ENCODE measurements at places on chromosomes 12 and 14. TPM values are rescaled to one million over a fixed set of nuclear protein-coding genes. Genes with fewer than 3 reads are reported as not detected.

The CCNT1 gene
- polyA plus RNA-seq: 29.5 TPM

The PRKCH gene
- 20.1 TPM for polyA plus RNA-seq

The SLC35F4 gene
- polyA plus RNA-seq: 3.5 TPM

The EIF2S3B gene
- 2.0 TPM for polyA plus RNA-seq

The SLCO1B1 gene
- not detected for polyA plus RNA-seq

The SERPINA12 gene
- 0.29 TPM for polyA plus RNA-seq

The PPP1R1A gene
- 47.1 TPM for polyA plus RNA-seq

The KIF5A gene
- polyA plus RNA-seq: 0.32 TPM

The PPP2R5E gene
- polyA plus RNA-seq: 39.7 TPM

The PTGDR gene
- 0.18 TPM for polyA plus RNA-seq

The AQP2 gene
- 97.4 TPM for polyA plus RNA-seq

DNA sequence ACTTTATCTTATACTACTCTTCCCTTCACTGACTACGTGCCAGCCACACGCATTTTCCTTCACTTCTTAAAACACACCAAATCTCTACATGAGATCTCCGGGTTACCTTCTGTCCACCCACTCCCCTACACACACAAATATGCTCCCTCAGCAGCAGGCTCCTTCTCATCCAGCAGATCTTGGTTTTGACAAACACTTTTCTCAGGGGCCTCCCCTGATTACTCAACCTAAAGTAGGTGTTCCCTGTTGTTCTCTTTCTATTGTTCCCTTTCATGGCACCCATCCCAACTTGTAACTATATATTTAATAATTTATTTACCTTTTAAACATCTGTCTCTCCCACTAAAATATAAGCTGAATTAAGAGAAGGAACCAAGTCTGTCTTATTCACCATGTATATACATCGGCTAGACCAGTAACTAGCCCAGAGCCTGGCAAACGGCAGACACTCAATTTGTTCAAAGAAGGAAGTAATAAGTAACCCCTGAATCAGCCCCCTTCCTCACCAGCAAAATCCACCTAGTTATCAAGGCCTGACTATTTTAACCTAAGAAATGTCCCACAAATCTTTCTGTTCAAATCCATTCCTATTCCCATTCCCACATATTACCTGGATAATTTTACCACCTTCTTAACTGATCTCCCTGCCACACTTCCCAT is 2.7 kb downstream of the C2CD5 start:
- no peak for DNase-seq

DNA sequence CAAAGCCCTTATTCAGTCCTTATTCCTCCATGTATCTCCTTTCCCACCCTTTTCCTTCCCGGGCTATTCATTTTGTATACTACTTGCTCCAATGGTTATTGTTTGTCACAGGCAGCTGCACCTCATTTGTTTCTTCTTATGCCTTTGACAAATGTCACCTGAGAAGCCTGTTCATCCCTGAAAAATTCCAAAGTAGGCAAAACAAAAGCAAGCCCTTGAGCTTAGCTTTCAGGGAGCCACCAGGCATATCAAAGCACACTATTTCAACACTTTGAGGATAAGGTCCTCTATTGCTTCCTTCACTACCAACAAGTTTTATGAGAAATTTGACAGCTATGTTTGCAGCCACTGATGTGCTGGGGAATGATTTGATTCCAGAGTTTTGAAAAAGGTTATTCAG is 738.7 kb upstream of the LMO3 start:
- DNase-seq: no peak

GRCh38 chr14:104293231-104293841 is 154.9 kb downstream of the KIF26A start:
- DNase-seq: no peak

GRCh38 chr12:45458238-45458637 is 242.3 kb downstream of the ANO6 start:
- DNase-seq: no peak

DNA sequence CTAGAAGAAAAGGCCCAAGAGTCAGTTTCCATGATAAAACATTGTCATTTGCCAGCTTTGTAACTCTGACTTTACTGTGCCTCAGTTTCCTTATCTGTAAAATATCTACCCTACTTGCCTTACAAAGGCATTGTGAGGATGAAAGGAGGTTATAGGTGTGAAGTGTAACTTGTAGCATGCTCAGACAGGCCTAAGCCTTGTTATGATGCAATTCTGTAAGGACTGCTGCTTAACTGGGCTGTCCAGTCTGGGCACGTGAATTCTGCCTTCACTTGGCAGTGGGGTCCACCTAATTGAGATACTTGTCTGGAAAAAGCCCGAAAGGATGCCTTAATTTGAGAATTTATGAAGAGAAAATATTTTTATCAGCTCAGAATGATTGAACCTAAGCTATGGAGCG is 114.5 kb upstream of the DYRK2 start:
- DNase-seq: no peak

DNA sequence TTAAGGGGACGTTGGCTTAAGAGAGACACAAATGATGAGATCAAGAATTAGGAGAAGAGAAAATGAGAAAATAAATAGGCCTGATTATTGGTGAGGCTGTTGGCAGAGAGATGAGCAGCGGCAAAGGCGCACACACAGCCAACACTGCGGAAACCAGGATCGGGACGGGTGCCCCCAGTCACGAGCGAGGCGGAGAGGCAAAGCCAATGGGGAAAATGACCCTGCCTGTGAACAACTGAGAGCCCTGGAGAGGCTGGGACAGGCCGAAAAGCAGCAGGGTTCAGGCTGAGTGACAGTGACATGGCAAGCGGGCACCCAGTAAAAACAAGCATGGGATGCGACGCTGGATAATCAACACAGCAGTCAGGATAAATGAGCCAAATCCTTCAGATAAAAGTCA is 21.0 kb downstream of the SLC15A4 start:
- no peak for DNase-seq

- DNase-seq: no peak
Observed at GRCh38 chr14:56119201-56119981, 1.2 kb downstream of the PELI2 start.

GRCh38 chr14:81192594-81192993 is 28.2 kb downstream of the GTF2A1 start:
- DNase-seq: no peak

DNA sequence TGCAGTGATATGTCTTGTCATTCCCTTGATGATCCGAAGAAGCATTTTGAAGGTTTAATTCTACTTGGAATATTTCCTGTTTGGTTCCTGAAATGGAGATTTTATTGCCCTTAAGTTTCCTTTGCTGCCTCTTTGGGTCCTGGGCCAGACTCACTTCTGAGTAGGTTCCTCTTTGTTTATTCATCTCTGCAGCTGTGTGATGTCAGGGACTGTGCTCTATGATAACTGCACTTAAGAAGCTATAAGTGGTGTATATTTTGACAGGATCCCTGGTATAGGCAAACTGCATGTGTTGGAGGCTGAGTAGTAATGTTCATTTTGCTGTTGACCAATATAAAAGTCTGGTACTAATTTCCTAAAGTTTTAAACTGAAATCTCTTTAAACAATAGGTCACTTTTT is at the start of gene KLRC4:
Gene KLRC4, minus strand, starts transcription at position 366 of the 400 bp plus-strand sequence. Its CDS starts 182 bp downstream, at position 184.
- DNase-seq: no peak

GRCh38 chr14:103538291-103539055 is 9.5 kb downstream of the TRMT61A start:
- no peak for DNase-seq

DNA sequence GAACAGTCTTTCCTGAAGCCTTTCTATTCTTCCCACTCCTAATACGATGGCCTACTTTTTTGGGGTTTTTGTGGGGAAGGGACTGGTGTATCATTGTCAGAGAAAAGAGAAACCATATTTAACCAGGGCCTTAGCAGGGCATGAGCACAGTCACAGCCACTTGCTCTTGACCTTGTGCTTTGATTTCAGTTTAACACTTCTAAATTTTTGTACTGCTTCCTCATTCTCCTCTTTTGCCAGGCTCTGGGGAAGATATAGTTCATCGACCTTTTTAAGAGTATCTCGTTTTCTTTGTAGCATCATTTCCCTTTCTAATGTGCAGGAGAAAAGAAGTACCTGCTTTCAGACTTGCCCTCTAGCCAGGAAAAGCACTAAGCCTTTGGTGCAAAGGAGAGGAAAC is 2.2 kb downstream of the ZBTB1 start:
- DNase-seq: no peak

- peak; percentile 10 for DNase-seq
Observed at GRCh38 chr12:119432949-119433348, 98.4 kb downstream of the CCDC60 start.
